RCC 7860 (cell line): ENCODE measurements at places on chromosomes 6 and 20.

GRCh38 chr20:57433657-57434389 lies 42.6 kb downstream of the RBM38 start:
- DNase-seq, result no peak

DNA sequence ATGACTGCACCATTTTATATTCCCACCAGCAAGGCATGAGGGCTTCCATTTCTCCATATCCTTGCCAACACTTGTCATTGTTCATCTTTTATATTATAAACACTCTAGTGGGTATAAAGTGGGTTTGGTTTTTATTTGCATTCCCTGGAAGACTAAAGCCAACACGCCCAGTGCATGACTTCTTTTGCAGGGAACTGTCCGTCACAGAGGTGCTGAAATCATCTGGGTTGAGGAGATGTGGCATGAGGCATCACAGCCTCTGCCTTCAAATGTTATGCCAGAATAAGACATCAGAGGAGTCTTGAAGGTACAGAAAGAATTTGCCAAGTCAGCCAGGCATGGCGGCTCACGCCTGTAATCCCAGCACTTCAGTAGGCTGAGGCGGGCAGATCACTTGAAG lies 29.9 kb upstream of the FAM210B start:
- no peak for DNase-seq

DNA sequence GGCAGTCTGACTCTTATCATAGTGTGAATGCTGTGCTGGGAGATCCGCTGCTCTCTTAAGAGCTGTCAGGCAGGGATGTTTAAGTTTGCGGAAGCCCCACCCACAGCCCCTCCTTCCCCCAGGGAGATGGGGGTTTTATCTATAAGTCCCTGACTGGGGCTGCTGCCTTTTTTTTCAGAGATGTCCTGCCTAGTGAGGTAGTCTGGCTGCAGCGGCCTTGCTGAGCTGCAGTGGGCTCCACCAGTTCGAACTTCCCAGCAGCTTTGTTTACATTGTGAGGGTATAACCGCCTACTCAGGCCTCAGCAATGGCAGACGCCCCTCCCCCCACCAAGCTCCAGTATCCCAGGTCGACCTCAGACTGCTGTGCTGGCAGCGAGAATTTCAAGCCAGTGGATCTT lies 75.7 kb upstream of the UST start:
- DNase-seq, result no peak

DNA sequence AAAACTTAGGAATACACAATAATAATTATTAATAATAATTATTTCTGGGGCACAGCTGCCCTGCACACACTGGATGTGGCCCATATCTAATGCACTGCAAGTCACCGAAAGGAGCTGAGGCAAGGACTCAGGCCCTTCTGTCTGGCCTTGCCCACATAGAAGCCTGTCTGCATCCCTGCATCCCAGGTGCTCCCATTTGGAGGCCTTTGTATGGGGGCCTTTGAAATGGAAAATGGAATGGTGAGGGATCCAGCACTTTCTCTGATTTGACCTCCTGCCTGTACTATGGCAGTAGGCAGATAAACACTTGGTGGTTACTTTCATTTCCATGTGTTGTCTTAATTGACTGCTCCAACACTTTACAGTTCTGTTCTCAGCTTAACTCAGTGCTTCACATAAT lies 75.7 kb upstream of the PTCHD4 start:
- DNase-seq, result no peak

GRCh38 chr20:23227274-23227673 lies 123.3 kb upstream of the NXT1 start:
- DNase-seq, result no peak

DNA sequence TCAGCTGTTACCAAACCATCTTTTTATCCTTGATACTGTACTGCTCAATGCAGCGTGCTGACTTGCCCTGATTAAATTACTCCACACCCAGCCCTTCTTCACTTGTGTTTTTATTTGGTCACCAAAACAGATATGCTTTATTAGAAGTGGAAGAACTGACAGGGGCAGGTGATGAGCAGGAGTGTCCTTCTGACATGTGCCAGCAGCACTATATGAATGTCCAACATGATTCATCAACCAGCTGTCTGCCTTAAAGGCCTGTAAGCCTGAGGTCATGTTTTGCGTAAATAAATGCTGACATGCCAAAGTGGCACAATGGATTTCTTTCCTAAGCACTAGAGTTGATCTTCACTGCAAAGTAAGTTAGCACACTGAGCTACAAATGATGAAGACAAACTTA lies 15.4 kb downstream of the POPDC3 start:
- no peak for DNase-seq

- DNase-seq, result no peak
Observed at GRCh38 chr20:62624325-62624690, 18.0 kb upstream of the SLCO4A1 start.

DNA sequence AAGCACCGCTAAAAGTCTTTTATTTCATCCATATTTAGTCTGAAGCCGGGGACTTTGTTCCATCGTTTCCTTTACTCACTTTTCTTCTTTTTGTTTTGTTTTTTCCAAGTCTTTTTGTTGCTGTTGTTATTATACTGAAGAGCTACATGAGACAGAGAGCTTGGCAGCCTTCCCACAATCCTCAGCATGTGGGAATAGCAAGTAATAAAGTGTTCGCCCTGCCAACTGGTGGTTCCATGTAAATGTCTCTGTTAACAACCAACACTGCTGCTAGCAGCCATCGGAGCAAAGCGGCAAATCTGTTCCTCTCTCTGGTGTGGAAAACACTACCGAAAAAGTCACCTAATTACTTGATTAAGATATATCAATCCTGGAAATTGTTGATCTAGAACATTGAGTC lies 437.8 kb upstream of the ID4 start:
- no peak for DNase-seq

- DNase-seq, result no peak
Observed at GRCh38 chr6:12058172-12058961, 46.3 kb downstream of the HIVEP1 start.

DNA sequence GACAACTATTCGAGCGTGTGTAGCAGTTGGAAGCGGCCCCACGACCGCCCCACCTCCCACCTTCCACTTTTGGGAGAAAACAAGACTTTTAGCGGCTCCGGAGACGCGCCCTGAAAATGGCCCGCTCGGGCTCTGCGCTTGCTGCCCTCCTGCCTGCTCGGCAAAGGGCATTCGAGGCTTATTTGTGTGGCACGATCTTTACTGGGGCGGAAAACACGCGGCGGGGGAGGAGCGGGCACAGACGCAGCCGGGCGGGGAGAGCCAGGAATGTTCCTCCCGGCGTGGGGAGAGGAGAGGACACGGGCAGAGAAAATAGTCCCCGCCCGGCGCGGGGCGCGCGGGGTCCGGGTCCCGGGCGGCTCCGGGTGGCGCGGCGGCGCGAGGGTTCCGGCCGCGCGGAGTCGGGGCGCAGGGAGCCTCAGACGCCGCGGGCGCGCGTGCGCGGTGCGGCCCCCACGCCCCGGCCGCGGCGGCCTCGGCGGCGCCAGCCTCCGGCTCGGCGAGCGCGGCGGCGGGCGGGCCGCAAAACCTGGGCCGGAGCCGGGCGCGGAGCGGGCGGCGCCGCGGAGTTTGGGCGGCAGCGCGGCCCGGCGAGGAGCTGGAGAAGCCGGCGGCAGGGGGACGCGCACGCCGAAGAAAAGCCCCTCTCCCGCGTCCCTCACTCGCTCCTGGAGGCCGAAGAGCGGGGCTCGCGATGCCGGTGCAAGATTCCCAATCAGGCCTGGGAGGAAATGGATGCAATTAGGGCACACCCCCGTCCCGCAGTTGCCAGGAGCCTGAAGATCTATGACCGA lies 90.0 kb upstream of the ARID1B start:
- peak; percentile 63 for DNase-seq

DNA sequence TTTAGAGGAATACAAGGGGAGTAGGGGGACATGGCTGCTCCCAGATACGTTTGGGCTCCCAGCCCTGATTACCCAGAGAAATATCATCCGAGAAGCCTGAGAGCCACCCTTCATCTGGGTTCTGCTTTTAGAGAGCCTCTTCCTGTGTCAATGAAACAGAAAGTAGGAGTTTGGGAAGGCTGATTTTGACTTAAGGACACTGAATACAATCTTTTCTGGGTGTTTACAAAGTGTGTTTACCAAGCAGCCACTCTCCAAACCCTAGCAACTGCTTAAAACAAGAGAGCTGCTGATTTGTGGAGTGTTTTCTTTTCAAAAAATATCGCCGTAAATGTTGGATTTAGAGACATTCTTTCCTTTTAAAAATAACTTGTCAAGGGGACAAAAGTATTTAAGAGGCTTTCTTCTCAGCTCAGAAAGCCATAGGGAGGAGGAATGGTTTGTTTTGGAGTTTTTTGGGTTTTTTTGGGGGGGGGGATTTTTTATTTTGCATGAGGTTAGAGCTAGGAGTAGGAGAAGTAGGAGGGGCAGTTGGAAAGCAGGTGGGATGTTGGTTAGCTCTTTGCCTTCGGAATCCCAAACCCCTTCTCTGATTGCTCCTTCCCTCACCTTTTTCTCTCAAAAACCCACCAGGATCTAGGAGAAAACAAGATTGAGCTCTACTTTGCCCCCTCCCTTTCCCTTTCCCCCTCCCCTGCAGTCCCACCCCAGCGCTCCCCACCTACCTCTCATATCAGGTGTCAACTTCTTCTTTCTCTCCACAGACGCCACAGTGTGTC lies 12.4 kb downstream of the MAFB start:
- DNase-seq, result no peak

GRCh38 chr6:37922563-37922962 lies 103.0 kb downstream of the ZFAND3 start:
- DNase-seq, result no peak

DNA sequence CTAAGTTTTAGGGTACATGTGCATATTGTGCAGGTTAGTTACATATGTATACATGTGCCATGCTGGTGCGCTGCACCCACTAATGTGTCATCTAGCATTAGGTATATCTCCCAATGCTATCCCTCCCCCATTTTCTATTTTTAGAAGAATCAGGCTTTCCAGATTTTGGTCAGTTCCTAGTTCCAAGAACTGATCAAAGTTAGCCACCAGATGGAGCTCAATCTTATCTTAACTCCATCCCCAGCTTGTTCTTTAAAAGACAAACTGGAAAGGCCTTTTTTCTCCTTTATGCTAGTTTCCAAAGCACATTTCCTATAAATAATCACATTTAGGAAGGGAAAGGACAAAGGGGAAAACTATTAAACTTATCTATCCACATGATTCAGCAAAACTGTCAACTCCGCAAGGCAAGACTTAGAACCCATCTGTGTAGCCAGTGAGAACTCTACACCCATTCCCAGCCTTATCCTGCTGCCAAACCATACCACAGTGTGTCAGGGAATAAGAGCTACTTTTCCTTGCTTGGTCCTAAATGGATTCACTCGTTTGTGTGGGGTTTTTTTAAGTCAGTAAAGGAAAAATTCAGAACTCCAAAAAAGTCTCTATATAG lies 22.8 kb upstream of the KHDC1 start:
- DNase-seq, result no peak

DNA sequence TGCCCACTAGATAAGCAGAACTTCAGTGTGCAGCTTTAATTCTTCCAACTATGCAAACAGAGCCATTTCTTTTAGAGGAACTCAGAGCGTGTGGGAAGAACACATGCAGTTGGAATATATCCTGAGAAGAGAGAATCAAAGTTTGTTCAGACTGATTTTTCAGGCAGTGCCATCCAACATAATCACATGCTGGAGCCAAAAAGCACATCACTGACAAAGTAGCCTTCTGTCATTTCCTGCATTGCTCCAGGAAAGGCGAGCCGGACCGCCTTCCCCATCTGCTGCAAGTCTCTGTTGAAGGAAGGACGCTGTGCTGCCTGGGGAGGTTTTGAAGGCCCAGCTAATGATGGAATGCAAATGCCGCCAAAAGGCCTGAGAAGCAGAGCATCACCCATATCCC lies 98.4 kb downstream of the DOK5 start:
- no peak for DNase-seq

- no peak for DNase-seq
Observed at GRCh38 chr6:38797391-38797790, 82.3 kb downstream of the DNAH8 start.

- DNase-seq, result peak; percentile 19
Observed at GRCh38 chr6:82872185-82872584, 193.5 kb downstream of the UBE3D start.

GRCh38 chr20:58706975-58707681 lies 14.5 kb downstream of the NPEPL1 start:
- no peak for DNase-seq

DNA sequence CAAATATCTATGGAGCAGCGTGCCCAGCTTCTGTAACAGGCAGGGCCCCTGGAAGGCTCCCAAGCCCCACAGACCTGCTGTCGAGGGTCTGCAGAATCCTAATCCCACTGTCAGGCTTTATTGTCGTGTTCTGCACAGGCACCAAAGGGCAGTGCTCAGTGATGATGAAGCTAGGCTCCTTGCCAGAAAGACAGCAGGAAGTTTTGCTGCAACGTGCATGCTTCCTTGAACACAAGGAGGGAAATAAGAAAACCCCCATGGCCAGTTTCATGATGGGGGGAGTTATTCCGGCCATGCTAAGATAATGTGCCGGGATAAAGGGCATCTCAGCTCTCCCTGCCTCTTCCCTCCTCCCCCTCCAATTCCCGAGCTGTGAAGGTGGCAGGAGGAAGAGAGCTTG lies 109.4 kb upstream of the KCNG1 start:
- no peak for DNase-seq
